BE2C (cell line): ENCODE measurements at places on chromosomes 4 and X.

- no peak for DNase-seq
Measured at GRCh38 chr4:55758066-55758465, 61.5 kb upstream of the EXOC1L start.

- no peak for DNase-seq
Measured at GRCh38 chrX:38560776-38561125, 591 bp upstream of the TSPAN7 start.

GRCh38 chr4:10082459-10083272 lies 33.9 kb downstream of the WDR1 start:
- DNase-seq = no peak

DNA sequence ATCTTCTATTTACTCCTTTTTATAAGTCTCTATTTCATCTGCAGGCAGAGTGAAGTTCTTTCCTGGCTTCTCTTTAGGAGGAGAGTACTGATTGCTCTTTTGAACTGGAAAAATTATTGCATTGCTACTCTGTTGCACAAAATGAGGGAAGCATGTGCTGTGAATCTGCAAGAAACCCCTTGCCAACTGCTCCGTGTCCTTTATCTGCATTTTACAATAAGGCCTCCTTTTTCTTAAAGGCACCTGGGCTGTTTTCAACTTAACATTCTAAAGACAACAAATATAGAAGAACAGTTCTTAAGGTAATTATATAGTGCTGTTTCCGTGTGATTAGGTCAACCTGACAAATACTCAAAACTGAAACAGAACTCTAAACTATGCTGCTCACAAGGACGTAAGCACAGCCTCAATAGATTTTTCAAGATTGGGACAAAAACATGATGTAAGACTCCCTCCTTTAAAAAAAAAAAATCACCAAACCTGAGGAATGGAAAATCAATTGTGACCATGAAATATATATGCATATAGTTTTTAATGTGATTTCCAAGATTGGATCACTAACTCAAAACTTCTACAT lies 716.6 kb upstream of the INTU start:
- no peak for DNase-seq

DNA sequence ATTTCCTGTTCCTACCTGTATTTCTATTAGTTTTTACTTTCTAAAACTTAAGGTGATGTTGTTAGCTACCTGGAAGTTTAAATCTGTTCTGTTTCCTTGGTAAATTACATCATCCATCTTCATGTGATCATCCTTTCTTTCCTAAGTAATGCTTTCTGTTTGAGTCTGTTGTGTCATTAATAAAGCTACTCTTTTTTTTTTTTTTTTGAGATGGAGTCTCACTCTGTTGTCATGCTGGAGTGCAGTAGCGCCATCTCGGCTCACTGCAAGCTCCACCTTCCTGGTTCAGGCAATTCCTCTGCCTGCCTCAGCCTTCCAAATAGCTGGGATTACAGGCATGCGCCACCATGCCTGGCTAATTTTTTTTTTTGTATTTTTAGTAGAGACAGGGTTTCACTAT lies 73.3 kb downstream of the FIP1L1 start:
- no peak for DNase-seq

GRCh38 chrX:39020051-39020669 lies 218.9 kb downstream of the MID1IP1 start:
- no peak for DNase-seq

DNA sequence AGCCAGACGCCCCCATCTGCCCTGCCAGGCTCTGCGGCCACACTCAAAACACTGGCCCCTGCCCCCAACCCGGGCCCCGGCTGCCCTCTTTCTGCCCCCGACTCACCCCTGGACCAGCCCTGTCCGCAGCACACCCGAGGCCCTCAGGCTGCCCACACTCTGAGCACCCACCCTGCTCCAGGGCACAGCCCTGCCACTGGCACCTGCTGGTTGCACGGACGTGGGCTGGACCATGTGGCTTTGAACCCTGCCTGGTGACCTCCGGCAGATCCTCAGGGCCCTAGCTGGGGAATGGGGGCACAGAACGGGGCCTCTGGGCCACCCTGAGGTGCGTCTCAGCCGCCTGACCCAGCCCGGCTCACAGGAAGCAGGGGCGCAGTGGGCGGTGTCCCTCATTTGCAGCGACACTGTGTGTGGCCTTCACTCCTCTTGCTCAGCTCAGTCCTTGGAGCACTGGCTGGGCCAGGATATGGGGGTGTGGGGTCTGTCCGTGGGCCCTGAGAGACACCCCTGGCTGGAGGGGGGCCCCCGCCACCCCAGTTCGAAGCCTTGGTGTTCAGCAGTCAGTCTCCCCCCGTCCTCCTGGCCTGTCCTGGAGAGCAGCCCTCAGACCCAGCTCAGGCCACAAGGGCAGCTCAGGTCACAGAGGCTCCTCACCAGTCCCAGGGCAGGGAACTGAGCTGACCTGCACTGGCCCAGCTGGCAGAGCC lies 73.2 kb downstream of the FAM53A start:
- DNase-seq = peak; percentile 6

GRCh38 chrX:49054073-49054762 lies 4.6 kb upstream of the CCDC120 start:
- no peak for DNase-seq

- DNase-seq = no peak
Measured at GRCh38 chr4:97027728-97028410, 1115.4 kb downstream of the STPG2 start.

DNA sequence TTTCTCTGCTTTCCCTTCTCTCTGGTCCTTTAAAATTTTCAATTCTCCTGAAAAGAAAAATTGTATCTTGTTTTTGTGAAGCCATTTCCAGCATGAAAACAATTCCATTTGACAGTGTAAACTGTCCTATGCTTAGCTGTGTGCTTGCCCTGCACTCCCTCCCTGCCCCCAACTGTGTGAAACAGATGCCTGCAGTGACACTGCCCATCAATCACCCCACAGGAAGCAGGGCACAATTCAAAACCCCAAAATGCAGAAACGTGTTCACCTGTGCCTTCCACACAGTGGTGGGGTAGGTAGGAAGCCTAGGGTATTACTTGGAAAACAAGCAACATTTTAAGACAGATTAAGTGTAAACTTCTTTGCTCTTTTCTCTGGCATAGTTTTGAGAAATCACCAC lies 6.2 kb upstream of the FHDC1 start:
- no peak for DNase-seq

GRCh38 chr4:129821073-129821472 lies 725.1 kb downstream of the C4orf33 start:
- DNase-seq = no peak

DNA sequence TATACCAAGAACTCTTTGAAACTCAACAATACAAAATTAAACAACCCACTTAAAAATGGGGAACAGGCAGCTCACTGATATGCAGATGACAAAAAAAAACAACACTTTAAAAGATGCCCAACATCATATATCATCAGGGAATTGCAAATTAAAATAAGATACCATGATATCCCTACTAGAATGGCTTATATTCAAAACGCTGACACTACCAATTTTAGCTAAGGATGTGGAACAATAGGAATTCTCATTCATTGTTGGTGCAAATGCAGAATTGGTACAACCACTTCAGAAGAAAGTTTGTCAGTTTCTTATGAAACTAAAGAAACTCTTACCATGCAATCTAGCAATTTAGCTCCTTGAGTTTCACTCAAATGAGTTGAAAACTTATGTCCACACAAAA lies 259.0 kb upstream of the HS3ST1 start:
- no peak for DNase-seq

DNA sequence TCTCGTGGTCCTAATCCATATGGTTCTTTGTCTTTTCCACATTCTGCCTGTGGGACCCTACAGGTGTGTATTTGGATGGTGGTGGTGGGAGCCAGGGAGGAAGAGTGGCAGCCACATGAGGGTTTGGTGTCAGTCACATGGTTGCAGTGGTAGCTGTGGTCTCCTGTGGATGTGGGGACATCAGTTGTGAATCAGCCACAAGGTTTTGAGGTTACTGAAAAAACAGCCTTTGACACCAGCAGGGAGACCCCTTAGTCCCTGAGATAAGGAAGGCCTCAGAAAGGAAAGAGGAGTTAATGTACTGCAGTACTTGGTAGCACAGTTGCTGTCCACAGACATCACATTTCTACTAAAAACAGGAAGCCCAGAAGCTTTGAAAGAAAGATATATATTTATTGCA lies 15.8 kb upstream of the GAGE10 start:
- no peak for DNase-seq

DNA sequence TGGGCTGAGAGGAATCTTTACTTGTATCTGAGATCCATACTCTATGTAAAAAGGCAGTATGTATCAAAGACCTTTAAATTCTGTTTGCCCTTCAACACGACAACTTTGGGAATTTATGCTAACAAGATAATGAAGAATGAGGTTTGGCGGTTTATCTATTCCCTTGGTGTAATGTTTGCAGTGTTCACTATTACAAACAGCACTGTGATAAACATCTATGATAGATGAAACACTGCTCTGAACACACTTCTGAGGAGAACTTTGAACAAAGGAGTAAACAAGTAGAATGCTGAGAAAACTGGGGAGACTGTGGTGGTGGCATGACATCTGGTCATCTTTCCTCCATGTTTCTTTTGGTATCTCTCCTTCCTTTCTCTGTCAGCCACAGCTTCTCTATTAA lies 126.9 kb downstream of the PDE5A start:
- no peak for DNase-seq

- no peak for DNase-seq
Measured at GRCh38 chr4:77821775-77822174, 2.6 kb upstream of the CNOT6L start.

GRCh38 chr4:26576231-26576739 lies 7.6 kb upstream of the TBC1D19 start:
- DNase-seq = no peak

DNA sequence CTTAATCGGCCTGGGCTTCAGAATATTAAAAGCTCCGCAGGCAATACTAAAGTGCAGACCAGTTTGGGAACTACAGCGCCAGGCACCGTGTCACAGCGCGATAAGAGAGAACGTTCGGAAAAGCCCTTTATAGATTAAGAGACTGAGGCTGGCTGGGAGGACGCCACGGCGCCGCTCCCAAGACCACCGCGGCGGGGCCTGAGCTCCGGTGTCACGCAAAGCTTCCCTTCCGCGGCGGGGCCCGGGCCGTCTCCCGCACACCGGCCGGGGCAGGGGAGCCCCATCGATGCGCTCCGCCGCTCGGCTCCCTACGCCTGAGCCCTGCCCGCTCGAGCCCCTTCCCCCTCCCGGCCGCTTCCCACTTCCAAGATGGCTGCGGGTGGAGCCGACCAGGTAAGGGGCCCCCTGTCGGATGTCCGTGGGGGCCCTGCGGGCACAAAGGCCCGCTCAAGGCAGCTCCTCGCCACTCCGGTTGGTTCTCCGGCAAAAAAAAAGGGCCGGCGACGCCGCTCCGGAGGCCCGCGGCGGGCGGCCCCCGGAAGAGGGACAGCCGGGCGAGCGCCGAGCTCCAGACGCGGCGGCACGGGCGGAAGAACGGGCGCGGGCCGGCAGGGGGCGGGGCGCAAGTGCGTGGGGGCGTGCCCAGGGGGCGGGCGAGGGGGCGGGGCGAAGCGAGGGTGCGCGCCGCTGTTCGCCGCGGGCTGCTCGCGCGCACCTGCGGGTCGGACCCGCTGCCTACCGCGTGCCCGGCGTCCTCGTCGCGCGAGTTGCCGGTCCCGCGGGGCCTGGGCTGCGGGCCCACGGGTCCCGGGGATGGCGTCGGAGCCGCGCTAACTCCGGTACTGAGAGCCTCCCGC lies at the start of gene TBC1D14:
TSS of gene TBC1D14 (plus strand) at position 714 of the 857 bp plus-strand sequence. CDS start 13,564 bp downstream, outside the sequence.
- DNase-seq = peak; percentile 90

DNA sequence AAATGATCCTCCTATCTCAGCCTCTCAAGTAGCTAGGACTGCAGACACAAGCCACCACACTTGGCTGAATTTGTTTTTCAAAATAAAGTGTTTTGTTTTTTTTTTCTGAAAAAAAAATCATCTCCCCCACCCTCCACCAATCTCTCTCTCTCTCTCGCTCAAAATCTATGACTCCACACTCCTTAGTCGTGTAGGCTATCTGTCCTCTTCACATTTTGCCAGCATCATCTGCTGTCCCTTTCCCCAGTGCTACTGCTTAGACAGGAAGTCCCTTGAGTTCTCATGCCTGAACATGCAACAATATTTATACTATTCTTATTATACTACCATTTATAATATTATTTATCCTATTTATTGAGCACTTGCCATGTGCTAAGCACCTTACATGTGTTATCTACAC lies 80.7 kb upstream of the TMEM164 start:
- DNase-seq = no peak

DNA sequence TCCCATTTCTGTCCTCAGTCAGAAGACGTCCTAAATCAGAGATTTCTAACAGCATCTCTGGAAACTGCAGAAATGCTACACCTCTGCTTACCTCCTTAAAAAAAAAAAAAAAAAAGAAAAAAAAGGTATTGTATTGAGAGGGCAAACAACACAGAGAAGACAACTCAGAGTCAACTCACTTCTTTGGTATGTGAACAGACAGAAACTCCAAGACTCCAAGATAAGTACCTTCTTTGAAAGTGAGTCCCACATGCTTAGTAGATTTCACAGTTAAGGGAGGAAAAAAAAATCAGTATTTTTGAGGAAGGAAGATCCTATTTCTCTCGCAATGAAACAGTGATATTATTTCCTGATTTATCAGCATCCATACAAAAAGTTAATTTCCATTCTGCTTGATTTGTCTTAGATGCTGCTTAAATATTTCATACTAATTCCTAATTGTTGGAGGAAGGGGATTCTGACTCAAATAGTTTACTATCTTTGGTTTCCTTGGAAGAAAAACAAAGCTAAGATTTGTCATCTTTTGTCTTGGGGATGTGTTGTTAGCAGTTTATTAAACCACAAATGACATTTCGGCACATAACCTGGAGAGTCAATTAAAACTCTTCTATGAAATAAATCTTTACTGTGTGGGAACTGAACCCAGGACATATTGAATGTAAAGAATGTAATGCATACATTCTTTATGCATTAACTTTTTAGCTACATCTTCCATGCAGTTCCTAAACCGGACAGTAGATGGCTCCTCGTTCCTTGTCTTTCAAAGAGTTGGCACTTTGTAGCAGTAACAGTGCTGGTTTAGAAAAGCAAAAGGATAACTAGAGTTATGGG lies 4.7 kb downstream of the RASGEF1B start:
- peak; percentile 68 for DNase-seq

DNA sequence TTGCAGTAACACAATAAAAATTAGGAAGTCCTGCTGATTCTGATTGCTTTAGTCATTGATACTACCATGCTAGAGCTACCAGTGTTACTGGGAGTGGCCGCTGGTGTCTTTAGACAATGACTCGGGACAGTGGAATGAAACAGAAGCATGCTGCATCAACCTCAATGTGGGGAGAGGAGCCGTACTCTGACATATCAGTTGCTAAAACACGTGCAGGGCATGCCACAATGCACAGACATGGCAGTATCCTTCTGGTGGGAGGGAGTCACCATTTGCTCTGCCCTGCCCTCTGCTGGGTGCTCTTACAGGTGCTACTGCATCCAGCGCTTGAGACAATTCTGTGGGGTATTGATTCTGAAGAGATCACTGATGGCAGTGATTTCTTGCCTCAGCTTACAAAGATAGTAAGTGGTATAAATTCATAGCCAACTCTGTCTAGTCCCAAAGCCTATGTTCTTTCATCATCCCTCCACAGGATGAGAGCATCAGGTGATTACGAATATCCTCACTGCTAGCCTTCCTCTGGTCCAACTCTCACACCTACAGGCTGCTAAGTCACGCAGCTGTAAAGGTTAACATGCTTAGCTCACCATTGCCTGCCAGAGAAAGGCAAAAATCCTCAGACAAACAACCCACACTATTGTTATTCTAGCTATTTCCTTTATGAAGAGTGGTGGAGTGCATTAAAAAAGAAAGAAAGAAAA lies 43.7 kb downstream of the NSG1 start:
- peak; percentile 86 for DNase-seq

GRCh38 chr4:42167709-42168108 lies 15.3 kb upstream of the BEND4 start:
- no peak for DNase-seq

- no peak for DNase-seq
Measured at GRCh38 chr4:26176598-26177149, 144.1 kb upstream of the RBPJ start.

- DNase-seq = no peak
Measured at GRCh38 chr4:107552306-107552705, 167.7 kb downstream of the PAPSS1 start.
